NCI-H1105 treated with DMSO at 0.1 percent for 48 hours (cell line): ENCODE measurements at places on chromosomes 1 and 21.

GRCh38 chr1:8025061-8025670, 943 bp downstream of the ERRFI1 start:
- DNase-seq, result peak; percentile 43

DNA sequence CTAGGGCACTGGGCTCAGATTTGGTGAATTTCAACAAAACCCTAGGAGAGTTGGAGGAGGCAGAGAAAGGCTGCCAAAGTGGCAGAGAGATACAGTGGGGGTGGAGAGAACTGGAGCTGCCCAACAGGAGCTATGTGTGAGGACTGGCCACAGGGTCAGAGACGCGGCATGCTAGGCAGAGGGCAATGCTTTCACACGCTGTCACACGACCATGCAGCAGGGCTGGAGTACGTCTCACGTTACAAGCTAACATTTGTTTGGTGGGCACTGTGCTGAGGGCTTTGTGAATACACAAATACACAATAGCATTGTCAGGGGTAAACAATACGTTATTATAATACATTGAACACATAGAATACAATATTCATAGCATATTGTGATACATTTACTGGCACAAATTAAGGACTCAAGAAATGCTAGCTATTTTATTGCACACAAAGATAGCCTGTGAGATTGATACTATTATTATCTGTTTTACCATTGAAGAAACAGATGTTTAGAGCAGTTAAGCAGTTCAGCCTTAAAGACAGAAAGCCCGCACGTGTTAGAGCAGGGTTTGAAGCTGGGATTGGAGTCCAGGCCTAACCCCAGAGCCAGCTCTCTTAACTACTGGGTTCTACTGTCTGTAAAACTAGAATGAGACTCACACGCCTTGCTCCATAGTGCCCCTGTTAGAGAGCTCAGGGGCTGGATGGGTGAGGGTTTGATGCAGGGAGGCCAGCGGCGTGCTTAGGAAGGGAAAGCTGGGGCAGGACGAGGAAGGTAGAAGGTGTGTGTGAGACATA, 4.5 kb downstream of the RAB7B start:
- no peak for DNase-seq

DNA sequence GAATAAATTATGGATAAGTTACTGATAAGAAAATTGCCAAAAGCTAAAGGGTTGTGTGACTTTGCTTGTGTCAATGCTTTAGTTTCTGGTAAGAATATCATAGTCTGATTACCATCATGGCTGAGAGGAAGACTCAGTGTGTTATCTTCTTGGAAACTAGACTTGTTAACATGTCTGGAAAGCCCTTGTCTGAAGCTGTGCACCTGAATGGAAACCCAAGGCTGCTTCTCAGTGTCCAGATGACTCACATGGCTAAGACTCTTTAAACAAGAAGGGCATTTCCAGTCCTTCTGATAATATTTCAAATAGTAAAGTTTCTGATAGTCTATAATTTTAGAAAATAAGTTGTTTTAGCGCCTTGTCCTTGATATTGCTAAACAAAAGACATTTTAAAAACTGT, 1092.7 kb downstream of the PLA2G4A start:
- DNase-seq, result no peak

DNA sequence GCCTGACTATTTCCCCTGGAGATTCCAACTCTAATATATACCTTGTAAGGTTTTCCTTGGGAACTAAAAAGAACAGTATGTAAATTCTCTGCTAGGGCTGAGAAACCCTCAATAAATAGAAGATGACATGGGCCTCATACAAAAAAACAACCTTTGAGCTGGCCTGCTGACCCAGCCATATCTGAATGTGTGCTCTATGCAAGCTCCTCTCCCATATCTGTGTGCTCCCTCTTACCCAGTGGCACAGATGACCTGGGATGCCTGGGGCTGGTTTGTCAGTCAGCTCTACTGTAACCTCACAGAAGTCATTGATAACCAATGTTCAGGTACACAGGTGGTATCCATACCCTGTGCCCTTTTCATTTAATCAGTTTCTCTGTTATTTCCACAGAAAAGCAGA, 329.2 kb downstream of the SEC16B start:
- no peak for DNase-seq

DNA sequence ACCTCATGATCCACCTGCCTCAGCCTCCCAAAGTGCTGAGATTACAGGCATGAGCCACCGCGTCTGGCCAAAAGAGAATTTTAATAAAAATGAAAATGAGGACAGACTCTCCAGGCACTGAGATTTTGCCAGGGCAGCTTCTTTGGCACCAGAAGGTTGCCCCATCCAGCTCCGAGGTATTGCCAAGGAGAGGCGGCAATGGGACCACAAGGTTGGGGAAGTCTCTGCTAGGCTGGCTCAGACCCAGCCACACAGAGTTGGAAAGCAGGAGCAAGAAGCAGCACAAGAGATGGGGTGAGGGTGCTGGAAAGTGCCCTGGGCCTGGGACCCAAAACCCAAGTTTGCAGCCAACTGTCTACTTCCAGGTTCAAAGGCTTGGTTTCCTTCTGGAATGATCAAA, 200.9 kb downstream of the HHIPL2 start:
- DNase-seq, result no peak

GRCh38 chr1:213464786-213465460, 413.9 kb downstream of the RPS6KC1 start:
- DNase-seq, result no peak

DNA sequence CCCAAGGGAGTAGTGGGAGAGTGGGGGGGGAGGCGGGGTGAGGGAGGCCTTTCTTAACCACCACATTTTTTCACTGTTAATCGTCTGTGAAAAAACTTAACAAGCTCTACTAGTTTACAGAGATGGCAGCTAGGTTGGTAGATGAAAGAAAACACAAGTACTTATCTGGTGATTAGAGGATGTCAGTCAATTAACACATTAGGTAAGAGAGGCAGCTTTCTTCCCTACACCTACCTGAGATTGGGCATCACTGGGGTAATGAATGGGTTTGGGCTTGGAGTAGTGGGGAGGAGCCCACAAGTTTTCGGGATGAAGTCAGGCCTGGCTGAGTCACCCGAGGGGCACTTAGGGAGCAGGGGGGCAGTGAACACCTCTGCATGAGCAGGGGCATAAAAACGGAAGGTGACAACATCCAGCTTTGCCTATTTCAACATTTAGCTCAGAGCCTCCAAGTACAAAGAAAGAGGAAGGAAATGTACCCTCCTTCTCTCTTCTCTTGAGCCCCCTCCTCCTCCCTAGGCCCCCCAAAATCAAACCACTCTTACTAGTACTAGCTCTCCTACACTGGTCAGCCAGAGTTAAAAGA, 2.5 kb downstream of the LBR start:
- no peak for DNase-seq

GRCh38 chr1:50978144-50978851, 8.3 kb downstream of the CDKN2C start:
- peak; percentile 83 for DNase-seq
